ENCODE measurements at places on chromosomes 1 and 21. TPM values are rescaled to one million over a fixed set of nuclear protein-coding genes. Genes with fewer than 3 reads are reported as not detected.

Gene IVNS1ABP
- 113 TPM for total RNA-seq

GRCh38 chr1:53130878-53131589 is 11.4 kb downstream of the SLC1A7 start:
- peak; percentile 56 for DNase-seq
- H3K27me3 ChIP-seq: no peaks in the 10 kb centered on the region
- H3K4me3 ChIP-seq: no peak overlapping the region
- no peaks in the 10 kb centered on the region for H3K36me3 ChIP-seq

DNA sequence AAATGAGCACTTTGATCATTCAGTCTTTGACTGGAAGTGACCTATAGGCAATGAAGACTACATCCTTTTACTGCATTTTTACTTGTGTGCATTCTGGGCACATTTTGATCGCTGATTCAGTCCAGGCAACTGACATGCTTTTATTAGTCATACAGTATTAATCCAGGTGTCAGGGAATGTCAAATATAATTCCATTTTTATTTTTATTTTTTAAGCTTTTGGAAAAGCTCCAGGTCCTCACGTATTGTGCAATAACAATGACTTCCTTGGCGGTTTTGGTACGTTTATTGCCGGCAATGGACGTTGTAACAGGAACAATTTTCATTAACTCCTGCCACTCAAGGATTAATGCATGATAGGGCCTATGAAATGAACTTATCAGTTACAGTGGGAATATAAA is 302.6 kb upstream of the PTBP2 start:
- no peak for DNase-seq
- H3K27ac ChIP-seq: no peak overlapping the region
- no peaks in the 10 kb centered on the region for H3K36me3 ChIP-seq
- no peaks in the 10 kb centered on the region for H3K4me1 ChIP-seq

DNA sequence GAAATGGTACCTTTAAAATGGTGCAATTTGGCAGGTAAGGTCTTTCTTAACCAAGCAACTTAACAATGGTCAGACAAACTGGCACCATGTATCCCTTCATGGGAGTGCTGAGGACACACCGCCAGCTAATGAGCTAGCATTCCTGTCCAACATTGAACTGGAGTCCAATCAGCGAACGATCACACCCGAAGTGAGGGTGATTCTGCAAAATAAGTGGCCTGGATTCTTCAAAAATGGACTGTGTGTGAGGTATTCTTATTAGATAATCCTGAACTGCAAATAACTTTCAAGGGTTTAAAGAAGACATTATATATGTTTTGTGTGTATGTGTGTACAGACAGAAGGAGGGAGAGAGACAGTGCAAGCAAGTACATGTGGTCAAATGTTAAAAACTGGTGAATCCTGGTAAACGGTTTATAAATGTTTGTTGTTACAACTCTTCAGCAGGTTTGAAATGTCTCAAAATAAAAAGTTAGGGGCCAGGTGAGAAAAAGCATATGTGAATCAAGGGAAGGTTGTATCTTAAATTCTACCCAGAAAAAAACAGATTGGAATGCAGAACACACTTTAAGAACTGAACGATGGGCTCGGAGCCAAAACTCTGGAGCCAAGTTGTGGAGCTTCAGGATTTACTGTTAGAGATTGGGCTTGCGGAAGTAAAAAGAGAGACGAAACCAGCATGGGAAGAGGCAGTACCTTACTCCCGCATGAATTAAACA is 20.9 kb downstream of the GADD45A start:
- peak; percentile 58 for DNase-seq
- H3K4me3 ChIP-seq: no peak overlapping the region
- H3K27me3 ChIP-seq: no peaks in the 10 kb centered on the region
- H3K36me3 ChIP-seq: no peaks in the 10 kb centered on the region

- peaks cover 11% of the 10 kb centered on the region for H3K4me1 ChIP-seq
- no peak for DNase-seq
- no peaks in the 10 kb centered on the region for H3K36me3 ChIP-seq
- H3K27ac ChIP-seq: no peak overlapping the region
- no peaks in the 10 kb centered on the region for H3K27me3 ChIP-seq
Observed at GRCh38 chr1:35285771-35286606, 17.5 kb downstream of the ZMYM4 start.

Gene ATF3
- 13.1 TPM for total RNA-seq

DNA sequence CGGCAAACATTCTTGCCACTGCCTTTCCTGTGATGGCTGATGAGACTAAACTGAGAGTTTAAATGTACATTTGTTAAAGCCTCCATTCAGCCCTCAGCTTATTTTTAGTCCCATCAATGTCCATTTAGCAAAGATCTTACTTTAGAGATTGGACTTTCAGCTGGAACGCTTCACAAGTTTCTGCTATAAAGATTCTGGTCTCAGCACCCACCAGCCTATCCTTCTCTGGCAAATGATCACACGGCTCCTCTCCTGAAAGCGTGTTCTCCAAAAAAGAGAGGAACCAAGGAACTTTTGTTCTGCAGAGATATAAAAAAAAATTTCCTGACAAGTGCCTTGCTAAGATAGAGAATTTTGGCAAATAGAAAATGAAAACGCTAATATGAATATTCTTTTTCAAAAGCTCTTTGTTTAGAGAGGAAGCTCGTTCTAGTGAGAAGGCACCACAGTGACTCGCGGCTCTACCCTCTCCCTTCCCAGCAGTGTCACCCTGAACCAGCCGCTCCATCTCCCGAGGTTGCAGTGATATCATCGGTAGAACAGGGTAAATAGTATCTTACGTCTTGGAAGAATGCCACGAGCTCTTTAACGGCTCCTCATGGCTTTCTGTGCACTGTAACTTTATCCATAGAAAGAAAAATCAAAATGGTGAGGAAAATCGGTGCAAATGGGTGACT is 200.2 kb downstream of the APP start:
- no peaks in the 10 kb centered on the region for H3K36me3 ChIP-seq
- no peaks in the 10 kb centered on the region for H3K4me1 ChIP-seq
- DNase-seq: no peak
- H3K4me3 ChIP-seq: no peak overlapping the region
- H3K27me3 ChIP-seq: no peaks in the 10 kb centered on the region
- H3K27ac ChIP-seq: no peak overlapping the region

DNA sequence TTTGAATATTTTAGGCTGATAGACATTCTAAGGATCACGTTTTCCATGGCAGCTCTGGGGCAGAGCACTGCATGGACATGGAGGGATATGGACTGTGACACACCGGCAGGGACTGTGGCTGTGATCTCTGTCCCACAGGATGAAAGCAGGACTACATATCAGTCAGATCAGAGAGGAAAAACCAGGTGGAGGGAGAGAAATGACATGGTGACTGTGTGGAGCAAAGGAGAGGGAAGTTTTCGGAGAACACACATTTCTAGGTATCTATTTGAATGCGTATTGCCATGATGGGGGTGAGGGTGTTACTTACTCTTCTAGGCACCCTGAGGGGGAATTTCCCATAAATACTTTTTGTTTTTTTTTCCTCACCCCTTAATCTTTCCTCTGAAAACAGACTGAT is 3.2 kb upstream of the CD1C start:
- H3K4me3 ChIP-seq: no peak overlapping the region
- no peaks in the 10 kb centered on the region for H3K4me1 ChIP-seq
- no peak for DNase-seq
- H3K27me3 ChIP-seq: no peaks in the 10 kb centered on the region

Gene OR2C3
- total RNA-seq: not detected

DNA sequence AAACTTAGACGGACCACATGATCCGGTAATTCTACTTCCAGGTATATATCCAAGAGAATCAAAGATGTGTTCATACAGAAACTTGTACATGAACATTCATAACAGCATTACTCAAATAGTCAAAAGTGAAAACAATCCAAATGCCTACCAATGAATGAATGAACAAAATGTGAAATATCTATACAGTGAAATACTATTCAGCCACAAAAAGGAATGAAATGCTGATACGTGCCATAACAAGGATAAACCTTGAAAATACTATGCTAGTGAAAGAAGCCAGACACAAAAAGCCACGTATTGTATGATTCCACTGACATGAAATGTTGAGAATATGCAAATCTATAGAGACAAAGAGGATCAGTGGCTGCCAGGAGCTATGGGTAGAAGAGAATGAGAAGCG is 18.3 kb downstream of the TARBP1 start:
- no peak overlapping the region for H3K27ac ChIP-seq
- H3K36me3 ChIP-seq: no peaks in the 10 kb centered on the region
- H3K4me1 ChIP-seq: no peaks in the 10 kb centered on the region
- H3K4me3 ChIP-seq: no peak overlapping the region
- no peaks in the 10 kb centered on the region for H3K27me3 ChIP-seq
- DNase-seq: no peak

GRCh38 chr1:42923367-42924081 is 35.1 kb downstream of the SLC2A1 start:
- H3K4me3 ChIP-seq: peak overlapping the region; percentile 92
- H3K27ac ChIP-seq: peak overlapping the region; percentile 93
- DNase-seq: no peak
- no peaks in the 10 kb centered on the region for H3K27me3 ChIP-seq
- H3K36me3 ChIP-seq: no peaks in the 10 kb centered on the region
- H3K4me1 ChIP-seq: no peaks in the 10 kb centered on the region

GRCh38 chr1:34844252-34844634 is 15.3 kb downstream of the SMIM12 start:
- H3K27me3 ChIP-seq: no peaks in the 10 kb centered on the region
- no peak overlapping the region for H3K27ac ChIP-seq
- no peaks in the 10 kb centered on the region for H3K36me3 ChIP-seq
- H3K4me1 ChIP-seq: no peaks in the 10 kb centered on the region

Gene PEAR1
- 21.5 TPM for total RNA-seq

DNA sequence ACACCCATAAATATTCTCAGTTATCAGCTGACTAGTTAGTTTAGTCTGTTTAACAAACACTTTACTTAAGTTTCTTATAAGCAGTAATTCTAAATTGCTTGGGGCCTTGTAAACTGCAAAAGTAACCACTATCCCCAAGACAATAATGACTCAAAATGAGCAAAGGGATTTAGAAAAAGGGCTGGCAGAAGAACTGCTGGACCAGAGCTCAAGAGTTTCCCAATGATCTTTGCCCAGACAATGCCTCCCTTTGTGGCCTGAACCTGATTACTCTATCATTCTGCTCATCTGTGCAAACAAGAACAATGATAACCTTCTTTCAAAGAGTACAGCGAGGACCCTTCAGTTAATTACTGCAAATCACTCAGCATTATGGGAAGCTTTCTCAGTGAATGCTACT is 123.5 kb downstream of the TIAM1 start:
- H3K4me3 ChIP-seq: no peak overlapping the region
- no peaks in the 10 kb centered on the region for H3K27me3 ChIP-seq
- no peaks in the 10 kb centered on the region for H3K36me3 ChIP-seq
- no peak overlapping the region for H3K27ac ChIP-seq
- DNase-seq: no peak

- no peaks in the 10 kb centered on the region for H3K4me1 ChIP-seq
- no peak overlapping the region for H3K27ac ChIP-seq
- no peak for DNase-seq
- H3K36me3 ChIP-seq: no peaks in the 10 kb centered on the region
- no peak overlapping the region for H3K4me3 ChIP-seq
Observed at GRCh38 chr1:211493133-211493871, 1.3 kb upstream of the RD3 start.

GRCh38 chr1:50261951-50262350 is 153.2 kb downstream of the ELAVL4 start:
- no peak overlapping the region for H3K27ac ChIP-seq
- H3K27me3 ChIP-seq: no peaks in the 10 kb centered on the region
- H3K36me3 ChIP-seq: no peaks in the 10 kb centered on the region
- H3K4me1 ChIP-seq: no peaks in the 10 kb centered on the region
- no peak for DNase-seq
- no peak overlapping the region for H3K4me3 ChIP-seq

Gene TMPRSS2
- total RNA-seq: not detected

- DNase-seq: peak; percentile 59
- no peaks in the 10 kb centered on the region for H3K36me3 ChIP-seq
- H3K27me3 ChIP-seq: no peaks in the 10 kb centered on the region
- H3K4me1 ChIP-seq: peaks cover 40% of the 10 kb centered on the region
- peak overlapping the region; percentile 100 for H3K27ac ChIP-seq
Observed at GRCh38 chr1:202579806-202580205, 130.4 kb downstream of the SYT2 start.

Gene PLA2G2F
- total RNA-seq: 0.07 TPM

GRCh38 chr1:111599781-111600693 is 19.6 kb upstream of the RAP1A start:
- no peak overlapping the region for H3K4me3 ChIP-seq
- H3K4me1 ChIP-seq: no peaks in the 10 kb centered on the region
- no peaks in the 10 kb centered on the region for H3K27me3 ChIP-seq
- H3K36me3 ChIP-seq: no peaks in the 10 kb centered on the region

DNA sequence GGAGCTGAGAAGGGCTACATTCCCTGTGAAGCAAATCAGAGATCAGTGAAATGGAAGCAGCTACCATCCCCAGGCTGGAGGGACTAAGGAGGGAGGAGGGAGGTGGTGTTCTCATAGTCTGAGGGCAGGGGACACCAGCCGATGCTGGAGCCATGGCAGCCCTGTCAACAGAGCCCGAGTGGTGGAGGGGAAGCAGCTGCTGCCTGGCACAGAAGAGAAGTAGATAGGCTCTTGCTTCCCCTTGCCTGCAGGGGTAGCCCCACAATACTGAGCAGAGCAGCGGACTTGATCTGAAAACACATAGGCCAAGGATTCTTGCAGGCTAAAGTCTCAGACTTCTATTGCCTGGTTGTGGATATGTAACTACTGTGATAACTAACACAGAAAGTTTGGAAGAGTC is 255.1 kb downstream of the FGGY start:
- DNase-seq: no peak
- H3K4me1 ChIP-seq: peaks cover 14% of the 10 kb centered on the region
- no peak overlapping the region for H3K4me3 ChIP-seq
- H3K36me3 ChIP-seq: no peaks in the 10 kb centered on the region
- no peaks in the 10 kb centered on the region for H3K27me3 ChIP-seq

Gene DUSP23
- 60.1 TPM for total RNA-seq

Gene C1orf226
- 24.4 TPM for total RNA-seq

GRCh38 chr1:182389619-182390047 is 2.0 kb downstream of the GLUL start:
- peak overlapping the region; percentile 97 for H3K4me3 ChIP-seq
- H3K27me3 ChIP-seq: no peaks in the 10 kb centered on the region
- no peak for DNase-seq

GRCh38 chr1:172485626-172486025 is 41.8 kb upstream of the PIGC start:
- H3K27ac ChIP-seq: no peak overlapping the region
- no peaks in the 10 kb centered on the region for H3K27me3 ChIP-seq
- no peak overlapping the region for H3K4me3 ChIP-seq
- H3K4me1 ChIP-seq: no peaks in the 10 kb centered on the region

Gene OR10Z1
- total RNA-seq: not detected

DNA sequence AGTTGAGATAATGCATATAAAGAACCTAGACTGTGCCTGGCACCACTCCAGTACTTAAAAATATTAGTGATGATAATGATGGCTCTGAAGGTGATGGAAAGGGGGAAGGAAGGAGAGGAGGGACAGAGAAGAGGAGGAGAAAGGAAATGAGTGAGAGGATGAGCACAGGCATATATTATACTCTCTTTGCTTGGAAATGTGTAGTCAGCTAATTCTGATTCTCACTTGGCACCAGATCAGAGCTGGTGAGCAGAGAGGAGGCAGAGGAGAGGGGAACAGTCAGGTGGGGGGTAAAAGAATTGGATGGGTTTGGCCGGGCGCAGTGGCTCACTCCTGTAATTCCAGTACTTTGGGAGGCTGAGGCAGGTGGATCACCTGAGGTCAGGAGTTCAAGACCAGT is 24.3 kb upstream of the MYOC start:
- no peaks in the 10 kb centered on the region for H3K4me1 ChIP-seq
- H3K27ac ChIP-seq: no peak overlapping the region
- H3K27me3 ChIP-seq: no peaks in the 10 kb centered on the region
- no peak for DNase-seq
- no peak overlapping the region for H3K4me3 ChIP-seq

Gene ILDR2
- not detected for total RNA-seq
